ENCODE measurements at places on chromosomes 5 and 9.

GRCh38 chr9:134344068-134344799 is 18.0 kb downstream of the RXRA start:
- no peak for DNase-seq

- DNase-seq, result no peak
Observed at GRCh38 chr5:73687357-73687756, 61.4 kb downstream of the ARHGEF28 start.

DNA sequence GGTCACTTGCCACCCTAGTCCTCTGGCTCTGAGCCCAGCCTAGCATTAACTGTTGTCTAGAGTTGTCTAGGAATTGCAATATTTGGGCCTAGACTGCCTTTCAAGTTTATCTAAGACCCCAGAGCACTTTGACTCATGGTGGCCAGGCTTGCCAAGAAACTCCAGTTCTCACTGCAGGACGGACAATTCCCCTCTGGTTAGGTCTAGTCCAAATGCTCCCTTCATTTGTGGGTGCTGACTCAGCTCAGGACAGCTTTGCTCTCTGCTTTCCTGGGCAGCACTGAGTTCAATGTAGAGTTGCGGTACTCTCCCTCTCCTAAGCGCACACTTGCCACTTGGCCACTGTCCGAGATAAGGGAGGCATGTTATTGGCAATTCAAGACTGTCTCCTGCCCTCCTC is 619.4 kb downstream of the TLE1 start:
- no peak for DNase-seq

- DNase-seq, result peak; percentile 28
Observed at GRCh38 chr9:76302947-76303550, 91.2 kb downstream of the RFK start.

DNA sequence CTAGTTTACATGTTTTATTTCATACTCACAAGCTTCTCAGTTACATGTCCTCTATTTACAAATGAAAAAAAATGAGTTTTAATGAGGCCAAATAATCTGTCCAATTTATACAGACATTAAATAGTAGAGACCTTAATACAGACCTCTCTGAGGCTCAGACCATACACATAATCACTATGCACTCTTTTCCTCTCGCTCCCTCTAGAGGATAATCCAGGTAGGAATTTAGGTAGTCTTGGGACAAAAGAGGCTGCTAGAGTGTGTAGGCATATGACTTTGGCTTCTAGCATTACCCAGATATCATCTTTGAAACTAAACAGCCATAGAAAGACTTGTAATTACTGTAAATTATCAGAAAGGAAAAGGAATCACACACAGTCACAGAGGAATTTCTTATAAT is 444.7 kb downstream of the HINT1 start:
- DNase-seq, result no peak

- DNase-seq, result no peak
Observed at GRCh38 chr5:33115467-33115866, 325.3 kb upstream of the TARS1 start.

DNA sequence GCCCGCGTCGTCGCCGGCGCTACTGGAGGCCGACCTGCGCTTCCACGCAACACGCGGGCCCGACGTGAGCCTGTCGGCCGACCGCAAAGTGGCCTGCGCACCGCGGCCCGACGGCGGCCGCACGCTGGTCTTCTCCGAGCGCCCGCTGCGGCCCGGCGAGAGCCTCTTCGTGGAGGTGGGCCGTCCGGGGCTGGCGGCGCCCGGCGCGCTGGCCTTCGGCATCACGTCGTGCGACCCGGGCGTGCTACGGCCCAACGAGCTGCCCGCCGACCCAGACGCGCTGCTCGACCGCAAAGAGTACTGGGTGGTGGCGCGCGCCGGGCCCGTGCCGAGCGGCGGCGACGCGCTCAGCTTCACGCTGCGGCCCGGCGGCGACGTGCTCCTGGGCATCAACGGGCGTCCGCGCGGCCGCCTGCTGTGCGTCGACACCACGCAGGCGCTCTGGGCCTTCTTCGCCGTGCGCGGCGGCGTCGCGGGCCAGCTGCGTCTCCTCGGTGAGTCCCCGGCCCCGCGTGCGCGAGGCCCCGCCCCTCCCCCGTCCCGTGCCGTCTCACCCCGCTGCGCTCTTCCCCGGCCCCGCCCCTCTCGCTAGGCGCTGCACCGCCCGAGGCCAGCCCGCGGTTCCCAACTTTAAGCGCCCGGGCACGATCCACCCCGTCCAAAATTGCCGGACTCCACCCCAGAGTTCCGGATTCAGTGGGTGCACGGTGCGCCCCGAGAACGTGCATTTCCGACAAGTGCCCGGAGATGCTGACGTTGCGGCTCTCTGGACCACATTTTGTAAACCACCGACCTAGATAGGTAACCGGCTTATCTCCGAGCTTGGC is 42.8 kb downstream of the NEURL1B start:
- DNase-seq, result no peak

GRCh38 chr5:176883700-176884570 is 15.2 kb downstream of the HK3 start:
- no peak for DNase-seq

Measured in NCI-H1092 (cell line).